Activated naive CD8-positive, alpha-beta T cell treated with anti-CD3 and anti-CD28 coated beads, Interleukin-2, amount 10 ng/mL, durations not matched to agents 7 days and 5 days (primary cell): ENCODE measurements at places on chromosomes 4 and X.

DNA sequence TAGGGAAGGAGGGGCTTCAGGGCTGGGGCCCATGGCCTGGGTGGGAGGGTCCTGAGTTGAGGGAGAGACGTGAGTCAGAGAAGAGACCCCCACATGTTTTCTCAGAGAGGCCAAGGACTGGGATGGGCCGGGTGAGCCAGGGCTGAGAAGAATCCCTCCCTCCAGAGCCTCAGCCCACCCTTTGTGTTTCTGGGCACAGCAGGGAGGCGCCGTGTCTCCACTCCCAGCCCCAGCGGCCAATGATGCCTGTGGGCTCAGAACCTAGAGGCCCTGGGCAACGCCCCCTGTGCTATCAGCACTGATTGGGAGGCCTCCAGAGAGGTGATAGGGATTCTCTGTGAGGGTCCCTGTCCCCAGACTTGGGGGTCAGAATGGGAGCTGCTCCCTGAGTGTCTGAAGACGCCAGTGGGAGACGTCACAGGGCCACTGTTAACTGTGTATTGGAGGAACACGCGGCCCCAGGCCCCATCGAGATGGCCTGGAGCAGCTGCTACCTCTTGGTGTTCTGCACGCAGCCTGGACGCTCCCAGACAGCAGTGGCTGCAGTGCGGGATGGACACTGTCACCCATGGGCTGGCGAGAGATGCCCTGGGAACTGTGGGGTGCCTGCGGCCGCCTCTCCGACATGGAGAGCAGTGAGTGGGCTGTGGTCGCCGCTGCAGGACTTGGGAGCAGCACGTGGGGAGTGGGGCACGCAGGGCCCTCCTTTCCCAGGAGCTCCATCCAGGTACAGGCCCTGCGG lies 8.5 kb downstream of the FGFRL1 start:
- no peak for DNase-seq

DNA sequence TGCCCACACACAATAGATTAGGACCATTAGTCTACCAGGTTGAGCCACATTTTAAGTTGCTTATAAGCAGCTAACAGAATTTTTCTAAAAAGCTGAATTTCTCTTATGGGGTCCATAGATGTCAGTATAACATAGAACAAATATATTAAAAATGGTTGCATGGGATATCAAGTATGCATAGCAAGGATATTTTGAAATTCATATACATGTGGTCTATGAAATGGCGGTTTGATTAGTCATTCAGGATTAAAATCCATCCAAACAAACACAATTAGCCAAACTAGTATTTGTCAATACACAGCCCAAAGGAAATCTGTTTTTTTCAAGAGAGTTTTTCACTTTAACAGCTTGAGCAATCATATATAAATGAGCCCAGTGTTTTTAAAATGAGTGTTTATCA lies 33.5 kb upstream of the AMOT start:
- no peak for DNase-seq

DNA sequence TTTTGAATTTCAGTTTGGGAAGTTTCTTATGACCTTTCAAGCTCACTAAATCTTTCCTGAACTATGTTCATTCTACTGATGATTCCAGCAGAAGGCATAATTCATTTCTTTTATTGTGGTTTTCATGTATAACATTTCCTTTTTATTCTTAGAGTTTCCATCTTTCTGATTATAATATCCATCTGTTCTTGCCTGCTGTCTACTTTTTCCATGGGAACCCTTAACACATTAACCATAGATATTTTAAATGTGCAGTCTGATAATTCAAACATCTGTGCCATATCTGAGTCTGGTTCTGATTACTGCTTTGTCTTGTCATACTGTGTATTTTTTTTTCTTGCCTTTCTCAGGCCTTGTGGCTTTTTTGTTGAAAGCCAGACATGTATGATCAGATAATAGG lies 234.7 kb downstream of the COX7B2 start:
- DNase-seq, result no peak

DNA sequence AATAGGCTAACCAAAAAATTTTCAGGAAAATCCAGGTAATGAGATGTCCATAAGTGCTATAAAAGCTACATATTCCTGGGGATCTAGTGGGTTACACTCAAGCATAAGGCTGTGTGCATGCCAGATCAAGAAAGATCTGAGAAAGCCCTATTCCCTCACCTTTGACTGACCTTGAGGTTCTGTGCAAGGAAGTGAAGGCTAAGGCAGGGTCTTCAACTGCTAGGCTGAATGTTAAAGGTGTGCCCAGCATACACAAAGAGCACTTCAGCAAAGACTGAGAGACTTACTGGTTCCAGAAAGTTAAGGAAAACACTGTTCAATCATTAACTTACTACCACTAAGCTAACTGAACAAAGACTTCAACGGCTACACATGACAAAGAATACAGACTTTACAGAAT lies 269.7 kb downstream of the GPC3 start:
- no peak for DNase-seq

DNA sequence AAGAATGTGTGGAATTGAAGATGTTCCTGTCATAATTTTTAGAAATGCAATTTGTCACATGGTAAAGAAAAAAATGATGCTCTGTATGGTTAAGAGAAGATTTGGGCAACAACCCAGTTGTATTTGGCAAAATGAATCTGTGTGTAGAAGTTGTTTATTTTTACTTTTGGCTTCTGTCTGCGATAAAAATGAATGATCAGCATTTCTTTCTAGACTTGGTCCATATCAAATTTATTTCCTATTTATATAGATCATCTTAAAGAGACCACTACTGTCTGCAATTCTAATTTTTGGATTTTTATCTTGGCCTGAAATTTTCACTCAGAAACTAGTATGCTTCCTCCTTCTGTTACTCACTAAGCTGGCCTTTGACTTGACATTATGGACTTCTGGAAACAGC lies 396.9 kb downstream of the FAM47A start:
- DNase-seq, result no peak

GRCh38 chrX:102593367-102593766 lies 5.9 kb upstream of the ARMCX5 start:
- DNase-seq, result no peak

DNA sequence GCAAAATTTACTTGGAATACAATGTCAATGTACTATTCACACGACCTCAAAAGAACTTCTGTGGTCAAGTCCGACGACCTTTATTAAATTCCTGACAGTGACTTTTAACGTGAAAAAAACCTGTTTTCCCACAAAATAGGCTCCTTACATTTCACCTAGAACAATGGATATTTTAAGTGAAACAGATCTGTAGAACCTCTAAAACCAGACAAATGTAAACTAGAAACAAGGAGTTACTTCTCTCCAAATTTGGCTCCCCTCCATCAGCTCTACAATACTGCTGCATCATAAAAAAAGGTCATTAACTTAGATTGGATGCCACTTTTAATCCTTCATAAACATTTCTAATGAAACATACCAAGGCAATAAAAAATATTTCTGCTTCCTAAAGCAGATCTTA lies 1.2 kb downstream of the NEK1 start:
- no peak for DNase-seq

GRCh38 chr4:174120446-174121295 lies 162.8 kb downstream of the FBXO8 start:
- no peak for DNase-seq

- DNase-seq, result no peak
Measured at GRCh38 chr4:88963817-88964216, 93.2 kb downstream of the FAM13A start.

- no peak for DNase-seq
Measured at GRCh38 chr4:185966997-185967775, 101.8 kb upstream of the TLR3 start.

DNA sequence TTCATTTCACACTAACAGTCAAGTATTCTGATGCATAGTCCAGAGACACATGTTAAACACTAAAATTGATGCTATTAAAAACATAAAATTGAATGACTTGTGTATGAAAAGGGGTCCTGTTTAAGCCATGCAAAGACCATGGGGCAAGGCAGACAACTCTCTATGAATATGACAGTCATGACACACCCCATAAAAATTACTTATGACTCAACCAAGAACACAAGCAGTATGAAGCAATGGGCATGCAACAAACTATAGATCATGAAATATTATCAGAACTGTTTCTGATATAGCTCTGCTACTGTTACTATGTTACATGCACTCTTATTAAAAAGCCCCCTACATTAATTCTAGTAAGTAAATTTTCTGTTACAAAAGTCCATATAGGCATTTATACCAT lies 57.5 kb upstream of the ZCCHC13 start:
- DNase-seq, result no peak

DNA sequence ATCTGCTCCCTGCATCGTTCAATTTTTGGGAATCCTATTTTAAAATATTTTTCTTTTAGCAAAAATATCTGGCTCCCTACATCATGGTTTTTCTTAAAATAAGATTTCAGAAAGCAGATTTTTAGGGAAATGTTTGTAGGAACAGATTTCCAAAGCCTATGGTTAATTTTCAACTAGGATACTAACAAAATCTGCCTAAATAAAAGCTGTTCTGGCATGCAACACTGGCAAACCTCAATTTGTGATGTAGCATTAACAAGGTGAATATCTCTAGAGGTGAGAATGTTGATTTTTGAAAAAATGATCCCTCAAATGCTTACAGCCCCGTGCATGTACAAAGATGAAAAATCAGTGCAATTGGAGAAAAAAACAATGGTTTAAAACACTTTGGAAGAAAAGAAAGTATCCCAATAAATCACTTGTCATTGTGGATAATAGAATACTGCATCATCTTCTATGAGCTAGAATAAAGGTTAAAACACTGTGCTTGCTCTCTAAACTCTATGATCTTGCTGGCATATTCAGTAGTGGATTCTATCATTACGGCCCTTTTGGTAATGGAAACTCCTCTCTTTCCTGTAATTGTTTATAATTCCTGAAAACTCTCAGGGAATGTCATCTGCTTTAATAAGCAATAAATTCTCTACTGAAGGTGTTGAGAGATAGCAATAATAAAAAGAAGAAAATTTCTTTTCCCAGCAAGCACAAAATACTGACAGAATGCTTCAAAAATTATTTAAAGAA lies 97.6 kb downstream of the C4orf33 start:
- DNase-seq, result no peak

DNA sequence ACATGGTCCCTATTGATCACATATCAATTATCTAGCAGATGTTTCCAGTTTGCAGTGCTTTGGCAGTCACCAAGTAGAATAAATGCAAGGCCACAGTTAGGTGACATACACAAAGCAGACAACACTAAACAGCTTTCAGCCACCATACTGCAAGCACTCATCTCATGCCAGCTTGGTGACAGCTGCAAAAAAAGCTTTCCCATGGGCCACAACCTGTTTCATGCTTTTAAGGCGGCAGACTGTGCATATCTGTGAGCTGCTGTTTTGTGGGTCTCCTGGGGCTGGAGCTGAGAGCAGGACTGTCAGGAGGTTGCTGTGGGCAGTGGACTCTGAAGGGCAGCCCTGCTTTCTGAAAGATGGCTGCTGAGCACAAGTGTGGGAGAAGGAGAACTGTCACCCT lies 82.6 kb downstream of the FHDC1 start:
- no peak for DNase-seq

DNA sequence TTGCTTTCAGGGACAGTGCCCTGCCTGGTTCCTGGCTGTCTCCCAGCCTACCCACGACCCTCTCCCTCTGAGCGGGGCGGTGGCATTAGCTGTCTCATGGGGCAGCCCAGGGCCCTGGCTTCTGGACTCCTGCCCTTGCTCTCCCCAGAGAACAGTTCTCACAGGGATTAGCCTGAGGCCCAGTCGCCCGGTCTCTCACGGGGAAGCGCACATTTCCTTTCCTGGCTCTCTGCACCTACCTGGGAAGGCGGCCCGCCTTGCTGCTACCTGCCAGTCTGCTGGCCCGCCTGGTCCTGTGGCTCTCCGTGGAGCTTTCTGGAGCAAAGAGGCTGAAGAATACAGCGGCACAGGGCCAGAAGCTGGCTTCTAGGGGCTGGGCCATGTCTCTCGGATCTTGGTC lies 128.4 kb downstream of the FHDC1 start:
- DNase-seq, result no peak

DNA sequence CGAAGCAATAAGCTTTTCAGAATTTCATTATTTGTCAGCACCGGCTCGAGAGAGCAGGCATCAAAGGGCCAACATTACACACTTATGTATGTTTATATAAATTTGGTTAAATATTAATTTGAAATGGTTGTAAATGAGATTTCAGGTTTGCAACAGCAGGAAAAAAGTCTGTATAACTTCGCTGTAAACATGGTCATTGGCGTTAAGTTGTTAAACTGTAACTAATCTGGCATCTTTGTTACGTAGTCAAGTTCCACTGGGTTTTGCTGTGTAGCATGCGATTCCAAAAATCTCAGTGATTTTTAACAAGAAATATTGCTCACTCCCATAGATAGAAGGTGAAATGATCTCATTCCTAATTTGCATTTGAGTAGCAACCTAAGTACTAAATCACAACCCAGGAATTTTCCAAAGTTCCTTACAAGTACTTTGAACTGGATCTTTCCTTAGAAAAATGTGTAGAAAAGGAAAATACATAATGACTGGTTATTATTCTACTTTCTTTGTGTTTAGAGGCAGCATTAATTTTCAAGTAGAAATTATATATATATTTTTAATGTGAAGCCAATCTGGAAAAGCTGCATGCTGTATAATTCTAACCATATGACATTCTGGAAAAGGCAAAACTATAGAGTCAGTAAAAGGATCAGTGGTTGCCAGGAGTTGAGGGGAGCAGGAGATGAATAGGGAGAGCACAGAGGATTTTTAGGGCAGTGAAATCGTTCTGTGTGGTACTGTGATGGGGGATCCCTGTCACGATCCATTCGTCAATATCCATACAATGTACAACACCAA lies 222.1 kb downstream of the CBR4 start:
- no peak for DNase-seq

GRCh38 chrX:20515841-20516461 lies 249.2 kb upstream of the RPS6KA3 start:
- peak; percentile 33 for DNase-seq

DNA sequence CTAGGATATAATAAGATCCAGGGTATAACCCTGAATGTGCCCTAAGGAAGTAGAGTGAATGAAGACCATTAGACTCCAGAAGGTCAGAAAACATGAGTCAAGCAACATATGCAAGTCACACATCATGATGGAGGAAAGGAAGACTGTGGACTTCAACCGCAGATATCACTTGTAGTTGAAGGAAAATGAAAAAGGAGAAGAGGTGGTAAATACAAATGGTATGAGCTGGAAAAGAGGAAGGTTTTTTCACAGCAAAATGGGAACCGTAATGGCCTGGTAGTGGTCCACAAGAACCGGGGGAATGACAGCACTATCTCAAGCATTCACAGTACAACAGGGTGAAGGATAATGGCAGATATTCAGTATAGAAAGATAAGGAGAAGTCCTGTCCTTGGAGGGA lies 5.2 kb upstream of the SCFD2 start:
- no peak for DNase-seq

DNA sequence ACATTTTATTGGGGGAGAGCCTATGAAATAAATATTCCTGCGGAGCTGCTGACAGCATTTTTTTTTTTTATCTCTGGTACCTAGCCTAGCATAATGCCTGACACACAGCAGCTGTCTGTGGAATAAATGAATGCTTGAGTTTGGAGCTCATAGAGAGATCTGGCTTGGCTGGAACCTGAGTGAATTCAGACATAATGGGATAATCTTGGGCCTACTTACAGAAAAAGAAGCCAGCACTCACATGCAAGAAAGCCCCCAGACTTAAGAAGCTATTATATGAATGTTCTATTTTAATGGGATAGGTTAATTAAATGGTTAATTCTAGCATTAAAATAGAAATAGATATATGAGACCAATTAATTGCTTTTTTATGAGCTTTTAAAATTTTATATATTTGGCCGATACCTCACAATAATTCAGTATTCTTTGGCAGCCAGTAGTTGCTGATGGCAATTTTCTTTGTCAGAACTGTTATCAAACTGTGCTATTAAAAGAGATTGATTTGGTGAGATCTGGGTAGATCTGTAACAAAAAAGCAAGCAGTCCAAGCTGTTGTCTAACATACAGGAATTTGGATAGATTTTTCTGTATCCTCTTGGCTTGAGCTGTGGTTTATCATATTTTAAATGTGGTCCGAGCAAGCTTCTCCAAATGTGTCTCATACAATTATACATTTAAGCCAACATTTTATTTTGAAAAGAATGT lies 654.2 kb downstream of the PCDH7 start:
- no peak for DNase-seq
